ENCODE measurements at places on chromosomes 7 and 10.
A peak's percentile ranks its signal among the peaks of the same experiment; 100 is the strongest.

- DNase-seq, result peak; percentile 2
Measured at GRCh38 chr7:8260871-8261694, 884 bp downstream of the ICA1 start.

DNA sequence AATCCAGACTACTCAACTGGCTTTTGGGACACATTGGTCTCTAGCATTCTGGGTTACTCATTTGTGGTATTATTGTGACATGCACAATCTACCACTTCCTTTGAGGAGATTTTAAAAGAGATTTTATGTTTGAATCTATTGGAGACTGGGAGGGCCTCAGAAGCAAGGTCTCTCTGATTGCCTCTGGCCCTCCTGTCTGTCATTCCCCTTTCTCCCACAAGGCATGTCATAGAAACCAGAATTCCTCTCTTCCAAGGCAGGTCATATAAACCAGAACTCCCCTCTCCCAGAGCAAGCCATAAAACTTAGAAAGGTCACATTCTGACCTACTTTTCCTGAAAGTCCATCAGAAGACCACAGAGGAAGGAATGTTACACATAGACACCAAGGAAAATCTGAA is 777.7 kb downstream of the PHTF2 start:
- DNase-seq, result peak; percentile 7

GRCh38 chr7:28228396-28228795 is 47.8 kb upstream of the JAZF1 start:
- DNase-seq, result peak; percentile 9

GRCh38 chr7:158047391-158048059 is 540.1 kb downstream of the PTPRN2 start:
- DNase-seq, result no peak

DNA sequence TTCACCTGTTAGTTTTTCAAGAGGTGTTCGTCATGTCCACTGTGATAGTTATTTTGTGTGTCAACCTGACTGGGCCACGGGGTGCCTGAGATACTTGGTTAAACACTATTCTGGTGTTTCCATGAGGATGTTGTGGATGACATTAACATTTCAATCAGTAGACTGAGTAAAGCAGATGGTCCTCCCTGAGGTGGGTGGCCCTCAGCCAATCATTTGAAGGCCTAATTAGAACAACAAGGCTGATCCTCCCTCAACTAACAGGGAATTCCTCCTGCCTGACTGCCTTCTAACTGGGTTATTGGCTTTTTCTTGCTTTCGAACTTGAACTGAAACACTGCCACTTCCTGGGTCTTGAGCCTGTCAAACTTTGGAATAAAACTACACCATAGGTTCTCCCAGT is 75.8 kb downstream of the ENO4 start:
- no peak for DNase-seq

DNA sequence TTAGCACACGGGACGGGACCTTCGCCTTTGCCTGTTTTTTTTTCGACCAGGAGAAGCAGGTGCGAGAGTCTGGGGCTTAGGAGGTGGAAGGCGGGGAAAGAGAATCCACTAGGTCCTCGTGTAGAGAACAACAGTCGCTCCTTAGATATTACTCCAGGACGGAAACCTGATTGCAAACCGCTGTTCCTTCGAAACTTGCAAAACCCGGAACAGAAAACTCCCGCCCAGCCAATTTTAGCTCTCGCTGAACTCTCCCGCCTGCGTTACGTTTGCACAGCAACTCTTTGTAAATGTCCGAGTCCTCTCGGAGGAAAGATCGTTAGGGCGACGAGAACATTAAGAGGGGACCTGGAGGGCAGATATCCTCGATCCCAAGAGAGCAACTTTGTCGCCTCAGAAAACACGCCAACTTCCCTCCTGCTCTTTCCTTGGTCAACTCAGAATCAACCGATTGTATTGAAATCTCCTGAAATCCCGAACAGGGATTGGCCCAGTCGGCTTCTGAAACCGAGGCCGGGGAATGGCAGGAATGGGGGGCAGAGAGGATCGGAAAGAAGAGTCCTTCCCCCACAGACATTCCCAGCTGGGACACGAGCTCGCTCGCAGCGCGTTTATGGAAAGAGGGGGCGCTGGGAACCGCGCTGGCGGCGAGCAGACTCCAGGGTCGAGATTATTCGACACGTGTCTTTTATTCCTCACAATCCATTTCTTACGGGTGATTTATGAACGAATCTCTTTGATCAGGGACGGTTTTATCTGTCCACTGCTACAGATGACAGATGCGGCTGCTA is 9.9 kb downstream of the TWIST1 start:
- DNase-seq, result peak; percentile 88

DNA sequence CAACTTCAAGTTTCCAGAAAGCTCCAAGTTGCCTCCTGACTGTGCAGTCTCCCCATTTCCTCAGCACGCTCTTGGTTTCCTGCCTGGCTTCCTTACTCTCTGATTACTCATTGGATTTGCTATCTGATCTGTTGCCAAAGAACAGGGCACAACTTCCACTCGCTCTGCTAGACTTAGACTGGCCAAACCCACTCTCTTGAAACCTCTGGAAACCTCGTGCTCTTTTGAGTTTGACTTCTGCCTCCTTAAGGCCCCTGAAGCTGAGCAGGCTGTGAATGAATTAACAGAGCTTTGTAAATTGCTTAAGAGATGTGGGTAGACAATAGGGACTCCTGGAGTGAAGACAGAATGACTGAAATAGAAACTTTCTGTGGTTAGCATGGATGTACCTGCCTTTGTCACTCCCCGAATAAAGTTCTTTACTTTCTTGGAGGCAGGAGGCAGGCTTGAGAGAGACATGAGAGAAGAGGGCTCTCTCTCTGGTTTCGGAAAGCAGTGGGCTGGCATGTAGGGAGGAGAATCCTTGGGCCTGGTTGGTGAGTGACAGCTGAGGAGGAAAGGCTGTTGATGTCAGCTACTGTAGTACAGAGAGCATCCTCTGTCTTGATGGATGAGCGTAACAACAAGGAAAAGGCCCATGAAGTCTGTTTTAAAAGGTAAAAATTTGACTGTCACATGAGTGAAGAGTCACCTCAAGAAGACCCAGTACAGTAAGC is 70.8 kb downstream of the CHN2 start:
- no peak for DNase-seq

DNA sequence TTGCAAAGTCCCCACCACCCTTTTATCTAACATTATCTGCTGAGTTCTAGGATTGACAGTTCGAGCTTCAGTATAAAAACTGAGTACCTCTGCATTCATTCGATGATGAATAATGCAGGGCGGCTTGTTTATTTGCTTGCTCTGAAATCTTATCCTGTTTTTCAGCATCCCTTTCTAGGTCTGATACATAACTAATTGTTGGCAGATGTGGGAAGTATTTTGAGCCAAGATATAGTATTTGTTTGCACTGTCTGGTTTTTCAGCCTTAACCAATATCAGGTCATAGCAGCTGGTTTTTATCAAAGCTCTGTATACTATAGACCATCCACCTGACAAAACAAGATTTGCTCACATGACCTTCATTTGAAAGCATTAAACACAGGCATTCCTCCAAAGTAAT is 161.4 kb downstream of the TFEC start:
- peak; percentile 83 for DNase-seq

DNA sequence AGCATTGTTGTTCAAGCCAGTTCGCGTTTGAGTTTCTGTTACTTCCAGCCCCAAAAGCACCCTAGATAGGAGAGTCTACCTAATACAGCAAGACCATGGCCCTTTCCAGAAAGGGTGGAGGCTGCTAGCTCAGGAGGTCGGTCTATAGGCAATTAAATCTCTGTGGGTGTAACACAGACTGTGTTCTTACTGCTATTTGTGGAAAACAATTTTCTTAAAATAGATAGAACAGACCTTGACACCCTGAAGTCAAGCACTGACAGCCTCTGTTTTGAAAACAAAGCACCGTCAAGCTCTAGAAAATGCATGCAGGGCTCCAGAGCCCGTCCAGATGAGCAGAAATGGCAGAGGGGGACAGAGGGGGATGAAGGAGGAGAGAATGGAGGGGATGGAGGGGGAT is 156.6 kb downstream of the PRKAG2 start:
- DNase-seq, result no peak

DNA sequence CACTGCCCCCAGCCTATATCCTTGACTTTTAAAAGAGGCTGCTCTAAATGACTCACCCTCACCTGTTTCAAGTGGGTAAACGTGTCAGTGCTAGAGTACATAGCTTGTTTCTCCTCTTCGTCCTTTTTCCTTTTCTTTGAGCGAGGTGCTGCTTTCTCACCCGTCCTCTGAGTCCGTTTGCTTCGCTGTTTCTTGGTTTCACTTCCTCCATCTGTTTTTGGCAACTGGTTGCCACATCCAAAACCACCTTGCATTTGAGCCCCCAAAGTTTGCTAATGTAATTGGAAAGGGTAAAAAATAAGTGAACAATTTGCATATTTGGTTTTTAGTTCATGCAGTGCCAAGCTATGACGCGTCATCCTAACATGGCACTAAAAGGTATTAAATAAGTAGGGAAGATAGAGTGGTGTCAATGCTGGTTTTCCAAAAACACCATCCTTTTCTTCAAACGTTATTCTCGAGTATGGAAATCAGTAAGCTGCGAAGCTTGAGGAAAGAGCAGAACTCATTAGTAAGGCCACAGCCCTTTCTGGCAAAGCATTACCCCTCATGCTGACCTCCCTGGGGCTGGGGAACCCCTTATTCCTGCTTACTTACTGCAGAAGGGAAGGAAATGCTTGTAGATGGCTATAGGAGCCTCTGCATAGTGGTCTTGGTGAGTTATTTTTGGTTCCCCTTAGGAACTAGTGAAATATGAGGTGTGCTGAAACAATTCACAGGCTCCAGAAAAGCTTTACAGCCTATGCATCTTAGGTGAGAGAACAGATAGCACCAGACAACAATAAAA is 133.5 kb downstream of the GALNT11 start:
- no peak for DNase-seq

GRCh38 chr7:18445916-18446520 is 49.5 kb upstream of the HDAC9 start:
- peak; percentile 1 for DNase-seq

DNA sequence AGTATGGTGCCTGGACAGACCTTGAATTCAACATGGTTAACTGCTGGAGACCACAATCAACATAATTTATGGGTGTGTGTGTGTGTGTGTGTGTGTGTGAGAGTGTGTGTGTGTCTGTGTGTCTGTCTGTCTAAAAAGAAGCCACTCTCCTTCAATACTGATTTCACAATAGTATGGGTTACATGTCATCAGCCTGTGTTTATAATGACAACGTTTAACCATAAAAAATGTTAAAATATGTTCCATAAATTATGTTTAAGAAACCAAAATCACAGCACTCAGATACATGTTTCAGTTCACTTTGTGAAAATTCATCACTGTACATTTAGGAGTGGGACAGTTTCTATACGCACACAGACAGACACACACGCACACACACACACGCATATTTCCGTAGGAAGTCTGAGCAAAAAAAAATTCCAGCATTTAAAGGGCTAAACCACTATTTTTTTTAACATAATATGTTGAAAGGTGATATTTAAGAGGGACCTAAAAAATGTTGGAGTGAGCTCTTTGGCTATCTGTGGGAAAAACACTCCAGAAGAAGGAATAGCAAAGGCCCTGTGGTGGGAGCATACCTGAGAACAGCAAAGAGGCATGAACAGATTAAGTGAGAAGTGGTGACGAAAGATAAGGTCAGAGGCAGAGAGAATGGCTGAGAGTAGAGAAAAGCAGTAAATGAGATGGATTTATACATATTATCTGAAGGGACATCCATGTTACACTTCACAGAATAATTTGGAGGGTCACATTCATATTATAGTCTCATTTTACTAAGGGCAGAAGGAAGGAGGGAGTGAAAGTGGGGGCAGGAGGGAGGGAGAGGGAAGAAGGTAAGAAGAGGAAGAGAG is 10.9 kb downstream of the PDZD8 start:
- DNase-seq, result no peak

DNA sequence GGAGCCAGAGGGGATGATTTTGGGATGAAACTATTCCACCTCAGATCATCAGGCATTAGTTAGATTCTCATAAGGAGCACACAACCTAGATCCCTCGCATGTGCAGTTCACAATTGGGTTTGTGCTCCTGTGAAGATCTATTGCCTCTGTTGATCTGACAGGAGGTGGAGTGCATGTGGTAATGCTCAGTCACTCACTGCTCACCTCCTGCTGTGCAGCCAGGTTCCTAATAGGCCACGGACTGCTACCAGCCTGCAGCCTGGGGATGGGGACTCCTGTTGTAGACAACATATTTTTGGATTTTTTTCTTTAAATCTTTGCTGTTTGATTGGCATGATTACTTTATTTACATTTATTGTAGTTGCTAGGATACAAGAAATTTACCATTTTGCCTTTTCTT is 765.0 kb downstream of the INHBA start:
- DNase-seq, result no peak

- peak; percentile 30 for DNase-seq
Measured at GRCh38 chr7:29915481-29916215, 74.0 kb downstream of the SCRN1 start.

DNA sequence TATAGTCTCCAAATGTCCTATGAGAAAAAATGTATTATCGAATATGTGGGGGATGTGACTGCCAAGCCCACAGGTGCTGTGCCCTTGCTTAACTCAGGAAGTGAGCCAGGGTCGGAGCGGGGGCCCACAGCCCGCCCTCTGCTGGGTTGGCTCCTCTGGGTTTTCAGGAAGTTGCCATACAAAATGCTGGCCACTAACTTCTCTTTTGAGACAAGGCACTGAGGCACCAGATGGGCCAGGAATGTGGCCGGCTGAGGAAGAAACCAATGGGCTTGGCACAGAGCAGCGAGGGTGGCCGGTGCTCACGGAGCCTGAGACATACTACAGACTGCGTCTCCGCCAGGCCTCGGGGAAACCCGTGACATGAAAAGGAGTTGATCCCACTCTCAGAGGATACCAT is 58.9 kb downstream of the FAM53B start:
- no peak for DNase-seq

DNA sequence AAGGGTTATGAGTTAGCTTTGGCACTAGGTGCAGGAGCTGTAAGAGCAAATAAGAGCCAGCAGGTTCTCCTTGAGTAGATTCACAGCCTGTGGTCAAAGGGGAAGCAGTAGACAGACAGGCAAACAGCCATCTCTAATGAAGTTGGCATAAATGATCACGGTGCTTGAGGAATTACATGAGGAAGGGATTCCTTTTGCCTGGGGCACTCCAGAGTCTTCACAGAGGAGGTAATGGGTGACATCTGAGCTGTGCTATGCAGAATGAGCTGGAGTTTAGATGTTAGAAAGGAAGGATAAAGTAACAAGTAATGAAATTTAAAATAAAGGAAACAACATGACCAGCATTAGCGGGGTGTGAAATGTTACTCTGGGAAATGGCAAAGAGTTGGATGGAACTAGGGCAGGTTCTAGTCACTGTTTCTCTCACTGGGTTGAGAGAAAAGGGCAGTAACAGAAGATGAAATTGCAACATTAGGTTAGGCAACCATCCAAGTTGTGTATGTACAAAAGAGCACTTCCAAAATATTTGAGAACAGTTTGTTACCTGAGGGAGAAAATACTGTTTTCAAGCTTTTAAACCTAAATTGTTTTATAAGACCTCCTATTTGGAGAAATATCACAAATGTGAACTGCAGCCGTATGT is 613.8 kb downstream of the PHTF2 start:
- peak; percentile 75 for DNase-seq

GRCh38 chr10:14102056-14102455 is 228.7 kb downstream of the FRMD4A start:
- no peak for DNase-seq

- DNase-seq, result peak; percentile 77
Measured at GRCh38 chr10:89659143-89660131, 14.4 kb upstream of the PANK1 start.

Data from adipocyte (in vitro differentiated cells).